Psoas muscle (tissue), 8 donors: ENCODE measurements at places on chromosomes 2 and 18. TPM values are rescaled to one million over a fixed set of nuclear protein-coding genes. Genes with fewer than 3 reads are reported as not detected.

NT5DC4 gene
- polyA plus RNA-seq = not detected

MCM6 gene
- polyA plus RNA-seq = 3.3 TPM

VAMP8 gene
- 23.2 TPM for polyA plus RNA-seq

DSG2 gene
- polyA plus RNA-seq = 0.33 TPM

MOGAT1 gene
- not detected for polyA plus RNA-seq

MAPK4 gene
- polyA plus RNA-seq = 0.61 TPM

RNF152 gene
- polyA plus RNA-seq = 0.65 TPM

CPO gene
- polyA plus RNA-seq = 0.91 TPM

NCKAP5 gene
- polyA plus RNA-seq = 0.05 TPM

DLX2 gene
- not detected for polyA plus RNA-seq

TRIM54 gene
- polyA plus RNA-seq = 315 TPM

ITGA6 gene
- polyA plus RNA-seq = 20.9 TPM

SNORC gene
- 0.06 TPM for polyA plus RNA-seq

IL18R1 gene
- 1.2 TPM for polyA plus RNA-seq

TTN gene
- polyA plus RNA-seq = 248 TPM
